ENCODE measurements at places on chromosomes 7 and 10. TPM values are rescaled to one million over a fixed set of nuclear protein-coding genes. Genes with fewer than 3 reads are reported as not detected.

DNA sequence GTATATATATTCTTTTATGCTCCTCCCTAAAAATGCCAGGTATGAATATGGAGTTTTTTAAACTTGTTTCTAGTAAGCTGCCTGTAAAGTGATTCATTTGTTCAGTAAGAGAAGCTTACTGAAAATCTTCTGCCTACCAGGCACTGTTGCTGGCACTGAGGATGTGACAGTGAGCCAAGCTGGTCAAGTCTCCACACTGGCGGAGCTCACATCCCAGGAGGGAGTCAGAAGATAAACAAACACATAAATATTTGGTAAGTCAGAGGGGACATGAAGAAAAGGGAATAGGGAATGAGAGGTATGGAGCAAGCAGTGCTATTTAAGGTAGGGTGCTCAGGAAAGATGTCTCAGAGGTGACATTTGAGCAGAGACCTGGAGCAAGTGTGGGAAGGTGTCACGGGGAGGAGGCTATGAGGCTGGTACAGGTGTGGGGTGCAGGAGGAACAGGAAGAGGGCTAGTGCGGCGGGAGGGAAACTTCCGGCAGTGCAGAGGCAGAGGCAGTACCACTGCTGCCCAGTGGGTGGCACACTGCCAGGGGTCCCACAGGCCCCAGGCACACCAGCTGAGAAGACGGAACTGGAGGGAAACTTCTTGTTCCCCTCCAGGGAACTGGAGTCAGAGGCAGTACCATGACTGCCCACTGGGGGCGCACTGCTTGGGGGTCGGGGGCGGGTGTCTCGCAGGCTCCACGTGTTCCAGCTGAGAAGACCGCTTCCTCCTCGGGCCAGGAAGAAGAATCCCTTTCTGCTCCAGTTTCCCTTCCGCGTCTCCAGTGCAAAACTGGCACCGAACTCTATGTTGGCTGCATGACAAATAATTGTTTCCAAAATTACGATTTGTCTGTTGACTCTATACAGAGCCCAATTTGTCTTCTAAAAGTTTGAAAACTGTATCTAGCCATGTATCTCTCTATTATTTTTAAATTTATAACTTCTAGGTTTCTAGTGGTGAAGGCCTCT is 161.0 kb downstream of the TEX36 start:
- no peak overlapping the region for H3K4me3 ChIP-seq
- peaks cover 2% of the 10 kb centered on the region for H3K27me3 ChIP-seq
- DNase-seq = peak; percentile 11
- no peak overlapping the region for H3K27ac ChIP-seq
- no peaks in the 10 kb centered on the region for H3K36me3 ChIP-seq

- no peak overlapping the region for H3K4me3 ChIP-seq
- H3K4me1 ChIP-seq = no peaks in the 10 kb centered on the region
- H3K27me3 ChIP-seq = no peaks in the 10 kb centered on the region
- H3K27ac ChIP-seq = no peak overlapping the region
- DNase-seq = no peak
These were observed 137.9 kb downstream of the ELFN1 start for GRCh38 chr7:1807821-1808600.

DNA sequence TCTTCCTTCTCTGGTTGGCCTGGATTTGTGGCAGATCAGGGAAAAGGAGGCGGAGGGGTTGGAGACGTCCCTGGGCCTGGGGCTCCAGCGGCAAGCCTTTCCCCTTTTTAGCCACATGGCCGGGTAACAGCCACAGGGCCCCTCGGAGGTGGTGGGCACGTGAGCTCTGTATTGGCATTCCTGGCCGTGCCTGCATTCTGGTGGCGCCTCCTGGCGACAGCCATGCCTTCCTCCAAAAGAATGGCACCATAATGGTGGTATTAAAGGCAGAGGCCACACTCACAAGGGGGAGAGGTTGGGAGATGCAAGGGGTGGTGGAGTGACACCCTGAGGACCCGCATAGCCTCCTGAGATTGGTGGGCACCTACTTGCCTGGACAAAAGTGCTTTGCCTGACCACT is 3.0 kb upstream of the AQP1 start:
- H3K27ac ChIP-seq = no peak overlapping the region
- H3K27me3 ChIP-seq = no peaks in the 10 kb centered on the region
- H3K4me1 ChIP-seq = no peaks in the 10 kb centered on the region
- no peak for DNase-seq
- H3K36me3 ChIP-seq = no peaks in the 10 kb centered on the region
- no peak overlapping the region for H3K4me3 ChIP-seq

- no peaks in the 10 kb centered on the region for H3K4me1 ChIP-seq
- DNase-seq = no peak
- no peaks in the 10 kb centered on the region for H3K36me3 ChIP-seq
- no peak overlapping the region for H3K4me3 ChIP-seq
- no peaks in the 10 kb centered on the region for H3K27me3 ChIP-seq
These were observed 767.7 kb downstream of the KCNMA1 start for GRCh38 chr10:76869931-76870330.

DNA sequence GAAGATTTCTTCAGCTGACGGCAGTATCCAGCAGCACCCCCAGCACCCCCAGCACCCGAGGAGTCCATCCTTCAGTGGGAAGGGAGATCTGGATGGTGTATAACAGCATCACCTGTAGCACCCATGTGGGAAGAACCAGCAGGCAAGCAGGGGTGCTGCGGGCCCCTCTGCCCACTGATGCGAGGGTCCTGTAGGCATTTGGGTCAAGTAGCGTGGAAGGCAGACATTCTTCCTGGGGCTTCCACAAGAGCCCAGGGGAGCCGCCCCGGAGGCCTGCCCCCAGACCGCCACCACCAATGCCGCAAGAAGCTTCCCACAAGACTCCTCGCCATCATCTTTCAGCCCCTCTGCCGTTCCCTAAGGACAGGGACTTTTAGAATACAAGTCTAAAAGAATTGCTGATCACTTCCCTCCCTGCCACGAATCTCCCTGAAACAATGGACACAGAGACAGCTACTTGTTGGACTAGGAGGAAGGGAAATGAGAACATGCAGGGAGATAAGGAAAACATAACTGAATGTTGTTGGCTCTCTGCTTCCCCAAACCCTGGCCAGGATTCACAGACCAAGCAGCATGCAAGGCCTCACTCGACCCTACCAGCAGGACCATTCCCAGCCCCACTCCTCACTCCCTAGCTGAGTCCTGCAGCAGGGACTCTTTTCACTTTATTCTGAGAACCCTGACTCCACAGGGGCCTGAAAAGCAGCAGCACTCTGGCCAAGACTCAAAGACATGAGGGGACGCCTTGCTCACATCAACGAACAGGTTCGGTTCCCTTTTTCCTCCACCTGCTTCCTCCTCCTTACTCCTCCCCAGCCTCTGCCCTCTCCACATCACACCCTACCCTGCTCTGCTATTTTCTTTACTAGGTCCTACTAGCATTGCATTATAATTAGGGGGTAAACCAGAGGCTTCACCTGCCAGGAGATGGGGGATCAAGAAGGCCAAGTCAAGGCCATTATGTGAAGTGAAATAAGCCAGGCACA is 164.5 kb downstream of the HERPUD2 start:
- H3K4me1 ChIP-seq = no peaks in the 10 kb centered on the region
- no peak for DNase-seq
- no peaks in the 10 kb centered on the region for H3K36me3 ChIP-seq
- no peak overlapping the region for H3K27ac ChIP-seq
- peaks cover 4% of the 10 kb centered on the region for H3K27me3 ChIP-seq

GRCh38 chr10:110399106-110399964 is 94.6 kb upstream of the SMNDC1 start:
- peaks cover 15% of the 10 kb centered on the region for H3K4me1 ChIP-seq
- H3K4me3 ChIP-seq = no peak overlapping the region
- no peak for DNase-seq
- H3K36me3 ChIP-seq = no peaks in the 10 kb centered on the region
- no peaks in the 10 kb centered on the region for H3K27me3 ChIP-seq

DNA sequence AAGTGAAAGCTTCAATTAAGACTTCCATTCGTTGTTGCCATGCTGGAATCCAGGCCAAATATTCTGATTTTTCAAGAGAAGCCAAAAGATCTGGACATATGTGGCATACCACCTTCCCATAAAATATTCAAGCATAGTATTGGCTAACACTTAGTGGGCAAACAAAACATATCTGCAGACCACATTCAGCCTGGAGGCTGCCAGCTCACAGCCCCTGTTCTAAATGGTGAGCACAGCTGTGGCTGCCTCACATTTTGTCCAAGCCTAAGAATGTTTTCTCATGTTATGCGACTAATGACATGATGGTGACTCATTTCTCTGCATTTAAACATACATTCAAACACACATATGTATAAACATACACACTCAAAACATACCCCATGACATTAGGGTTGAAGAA is 10.6 kb upstream of the CALU start:
- DNase-seq = no peak
- no peaks in the 10 kb centered on the region for H3K4me1 ChIP-seq

- no peak for DNase-seq
- H3K4me3 ChIP-seq = no peak overlapping the region
- no peaks in the 10 kb centered on the region for H3K36me3 ChIP-seq
These were observed 196.3 kb downstream of the DNAJC1 start for GRCh38 chr10:21807180-21807579.

- no peak overlapping the region for H3K4me3 ChIP-seq
- H3K4me1 ChIP-seq = no peaks in the 10 kb centered on the region
- no peaks in the 10 kb centered on the region for H3K36me3 ChIP-seq
- H3K27ac ChIP-seq = no peak overlapping the region
- no peaks in the 10 kb centered on the region for H3K27me3 ChIP-seq
These were observed 268.0 kb downstream of the PHTF2 start for GRCh38 chr7:78066599-78066998.

DNA sequence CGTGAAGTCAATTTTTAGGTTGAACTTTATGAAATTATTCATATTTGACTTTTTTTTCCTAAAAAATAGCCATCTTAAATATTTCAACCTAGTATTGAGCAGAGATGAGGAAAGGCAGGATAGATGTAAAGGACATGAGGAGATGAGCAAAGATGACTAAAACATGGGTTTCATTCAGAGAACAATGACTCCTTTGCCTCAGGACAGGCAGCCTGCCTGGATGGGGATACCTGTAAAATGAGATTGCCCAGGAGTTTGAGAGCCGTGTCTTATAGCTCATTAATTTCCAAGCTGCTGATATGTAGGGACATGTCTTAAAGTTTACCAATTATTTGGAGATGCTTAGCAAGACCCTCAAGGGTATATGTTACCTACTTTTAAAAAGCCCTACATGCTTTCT is 243.8 kb upstream of the MDFIC start:
- H3K4me3 ChIP-seq = no peak overlapping the region
- H3K27me3 ChIP-seq = no peaks in the 10 kb centered on the region
- H3K27ac ChIP-seq = no peak overlapping the region
- H3K36me3 ChIP-seq = no peaks in the 10 kb centered on the region
- H3K4me1 ChIP-seq = no peaks in the 10 kb centered on the region
- DNase-seq = no peak

DNA sequence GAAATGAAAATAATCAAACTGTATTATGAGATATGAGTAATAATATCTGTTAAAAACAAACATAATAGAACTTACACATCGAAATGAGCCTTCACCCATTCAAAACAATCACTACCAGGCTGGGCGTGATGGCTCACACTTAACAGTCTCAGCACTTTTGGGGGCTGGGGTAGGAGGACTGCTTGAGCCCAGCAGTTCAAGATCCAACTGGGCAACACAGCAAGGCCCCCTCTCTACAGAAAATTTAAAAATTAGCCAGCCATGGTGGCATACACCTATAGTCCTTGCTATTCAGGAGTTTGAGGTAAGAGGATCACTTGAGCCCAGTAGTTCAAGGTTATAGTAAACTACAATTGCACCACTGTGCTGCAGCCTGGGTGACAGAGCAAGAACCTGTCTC is 75.8 kb downstream of the NT5C2 start:
- DNase-seq = no peak
- H3K4me1 ChIP-seq = peaks cover 6% of the 10 kb centered on the region
- H3K27me3 ChIP-seq = no peaks in the 10 kb centered on the region
- H3K36me3 ChIP-seq = peaks cover 9% of the 10 kb centered on the region

The MNX1 gene
- total RNA-seq = not detected

The CLDN4 gene
- 0.27 TPM for total RNA-seq

The CAV1 gene
- total RNA-seq = not detected

The AFAP1L2 gene
- total RNA-seq = 1.1 TPM
